ENCODE measurements at places on chromosomes 12 and 14. TPM values are rescaled to one million over a fixed set of nuclear protein-coding genes. Genes with fewer than 3 reads are reported as not detected.

KRT86 gene
- not detected for total RNA-seq

SLC7A7 gene
- total RNA-seq, result 4.1 TPM

FERMT2 gene
- 102 TPM for total RNA-seq

PROX2 gene
- not detected for total RNA-seq

NGB gene
- total RNA-seq, result 1.4 TPM

R3HDM2 gene
- 55.9 TPM for total RNA-seq

KRT85 gene
- total RNA-seq, result 0.27 TPM

TPH2 gene
- total RNA-seq, result not detected

CORO1C gene
- 127 TPM for total RNA-seq

RTL1 gene
- 0.49 TPM for total RNA-seq

VRTN gene
- not detected for total RNA-seq

LMO3 gene
- 31.8 TPM for total RNA-seq
